ENCODE measurements at places on chromosomes 7 and 10.

GRCh38 chr7:124557587-124557986, 208.0 kb downstream of the GPR37 start:
- no peak for DNase-seq

DNA sequence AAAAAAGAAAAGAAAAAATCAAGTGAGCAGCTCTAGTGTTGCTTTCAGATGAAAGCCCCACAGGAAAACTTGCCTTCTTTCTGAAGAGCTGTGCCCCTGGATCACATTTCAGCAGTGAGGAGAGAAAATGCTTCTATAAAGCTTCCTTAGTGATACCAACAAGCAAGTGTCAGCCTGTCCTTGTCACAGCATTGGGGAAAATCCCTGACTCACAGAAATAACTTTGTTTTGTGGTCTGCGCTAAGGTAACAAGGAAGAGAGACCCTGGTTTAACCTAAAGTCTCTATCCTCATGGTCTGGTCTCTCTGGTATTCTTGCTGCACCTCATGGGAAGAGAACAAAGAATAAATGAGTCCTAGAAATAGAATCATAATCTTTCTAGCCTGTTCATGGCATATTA, 885.2 kb upstream of the SORCS1 start:
- DNase-seq: no peak

DNA sequence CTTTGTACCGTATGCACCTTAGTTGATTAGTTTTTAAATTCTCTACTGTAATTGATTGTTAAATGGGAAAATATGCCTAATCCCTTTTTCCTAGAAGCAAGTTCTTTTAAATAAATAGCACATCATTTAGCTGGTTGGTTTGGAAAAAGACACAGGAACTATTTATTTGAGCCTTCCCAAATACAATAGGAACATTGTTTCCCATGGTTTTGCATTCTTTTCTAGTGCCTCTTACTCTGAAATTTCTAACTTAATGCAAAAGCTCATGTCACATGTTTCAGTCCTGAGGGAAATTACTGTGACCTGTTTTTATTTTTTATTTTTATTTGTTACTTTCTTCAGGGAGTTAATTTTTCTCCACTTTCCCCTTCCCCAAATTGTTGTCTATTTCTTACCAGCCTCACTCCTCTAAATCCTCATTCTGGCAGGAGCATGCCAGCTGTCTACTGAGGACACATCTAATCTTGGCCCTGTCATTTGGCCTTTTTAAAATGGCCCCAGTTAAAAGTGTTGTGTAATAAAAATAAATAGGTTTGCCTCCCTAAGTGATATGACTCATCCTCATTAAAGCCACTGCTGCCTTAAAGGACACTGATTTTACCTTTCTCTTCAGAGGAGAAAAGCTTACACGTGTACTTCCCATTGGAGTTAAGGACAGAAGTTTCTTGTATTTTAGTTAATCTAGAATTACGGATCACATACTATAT, 94.5 kb downstream of the PPP1R3A start:
- DNase-seq: no peak

GRCh38 chr7:51764976-51765375, 448.4 kb upstream of the COBL start:
- no peak for DNase-seq

DNA sequence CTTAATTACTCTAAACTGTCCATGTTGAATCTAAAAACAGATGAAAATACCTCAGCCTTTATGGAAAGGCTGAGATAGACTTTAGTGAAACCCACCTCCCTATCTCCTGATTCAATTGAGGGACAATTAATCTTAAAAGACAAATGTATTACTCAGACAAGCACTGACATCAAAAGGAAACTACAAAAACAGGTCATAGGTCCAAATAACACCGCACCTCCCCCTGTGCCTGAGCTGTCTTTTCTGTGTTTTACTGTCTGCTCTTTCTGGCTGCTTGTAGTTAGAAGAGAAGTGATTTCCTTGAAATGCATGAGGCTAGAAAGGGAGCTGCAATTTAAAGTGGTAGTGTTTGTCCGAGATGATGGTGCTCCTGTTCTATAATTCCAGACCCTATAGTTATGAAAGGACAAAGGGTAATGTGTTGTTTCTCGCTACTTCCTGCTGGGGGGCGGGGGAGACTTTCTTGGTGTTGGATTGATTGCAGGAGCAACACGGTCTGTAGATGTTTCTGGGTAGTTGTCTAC, 16.0 kb downstream of the AKR1C8 start:
- no peak for DNase-seq

DNA sequence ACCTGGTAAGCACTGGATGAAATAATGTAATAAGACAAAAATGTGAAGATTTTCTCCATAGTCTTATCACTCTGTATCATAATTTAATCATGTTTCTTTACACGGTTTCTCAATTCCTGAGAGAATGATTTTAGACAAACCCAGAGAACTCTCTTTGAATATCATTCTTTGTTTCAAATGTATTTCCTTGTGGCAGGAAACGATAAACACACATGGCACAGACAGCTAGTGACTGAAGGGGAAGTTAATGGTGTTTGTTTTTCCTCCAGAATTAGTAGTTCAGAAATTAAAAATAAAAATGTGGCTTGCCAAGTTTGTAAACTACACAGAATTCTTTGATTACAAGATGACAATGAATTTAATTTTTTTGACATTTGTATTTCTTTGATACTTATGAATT, 163.7 kb upstream of the PRPS1L1 start:
- no peak for DNase-seq

DNA sequence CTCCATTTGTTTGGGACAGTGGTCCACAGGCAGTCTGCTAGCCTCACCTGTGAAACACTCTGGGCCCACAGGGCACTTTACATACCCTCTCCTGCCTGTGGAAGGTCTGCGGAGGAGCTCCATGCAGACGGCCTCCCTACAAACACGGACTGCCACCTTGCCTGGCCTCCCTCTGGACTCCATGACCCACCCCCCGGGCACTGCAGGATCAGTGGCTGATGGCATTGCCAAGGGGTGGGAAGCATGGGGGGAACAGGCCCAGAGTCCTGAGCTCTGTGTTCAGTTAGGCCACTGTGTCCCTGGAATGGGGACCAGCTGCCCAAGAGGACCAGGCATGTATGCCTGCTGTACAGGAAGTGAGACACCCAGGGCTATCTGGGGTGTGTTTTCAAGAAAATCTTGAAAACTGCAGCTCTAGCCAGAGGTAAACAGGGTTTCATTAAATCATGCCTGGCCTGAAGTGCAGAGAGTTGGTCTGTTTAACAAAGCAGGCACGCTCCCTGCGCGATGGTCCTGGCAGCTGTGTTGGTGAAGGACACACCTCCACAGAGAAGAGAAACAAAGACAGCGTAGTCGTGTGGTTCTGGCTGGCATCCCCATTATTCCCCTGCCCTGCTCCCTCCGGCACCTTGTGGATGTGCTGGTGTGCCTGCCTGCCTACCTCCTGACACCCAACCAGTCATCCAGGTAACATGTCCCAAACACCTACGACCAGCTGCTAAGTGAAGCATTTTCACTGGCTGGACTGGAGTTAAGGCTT, 470.8 kb upstream of the ZMIZ1 start:
- DNase-seq: no peak

- peak; percentile 84 for DNase-seq
These were observed 21.2 kb downstream of the ATP6V1F start for GRCh38 chr7:128883622-128884448.

DNA sequence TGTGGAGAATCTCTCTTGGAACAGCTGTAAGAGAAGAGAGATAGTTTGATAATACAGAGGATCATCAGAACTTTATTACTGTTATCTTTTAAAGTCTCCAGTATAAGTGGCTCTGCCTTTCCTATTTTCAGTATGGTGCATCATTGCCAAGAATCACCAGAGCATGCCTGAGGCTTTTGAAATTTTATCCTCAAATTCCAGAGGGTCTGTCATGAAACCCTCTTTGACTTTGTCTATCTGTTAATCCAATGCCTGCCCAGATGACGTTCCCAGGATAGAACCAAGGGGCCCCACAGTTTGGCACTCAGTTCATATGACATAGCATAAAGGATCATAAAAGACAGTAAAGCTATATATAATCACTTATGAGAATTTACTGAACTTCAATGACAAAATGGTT, 35.3 kb upstream of the SEMA3C start:
- no peak for DNase-seq

DNA sequence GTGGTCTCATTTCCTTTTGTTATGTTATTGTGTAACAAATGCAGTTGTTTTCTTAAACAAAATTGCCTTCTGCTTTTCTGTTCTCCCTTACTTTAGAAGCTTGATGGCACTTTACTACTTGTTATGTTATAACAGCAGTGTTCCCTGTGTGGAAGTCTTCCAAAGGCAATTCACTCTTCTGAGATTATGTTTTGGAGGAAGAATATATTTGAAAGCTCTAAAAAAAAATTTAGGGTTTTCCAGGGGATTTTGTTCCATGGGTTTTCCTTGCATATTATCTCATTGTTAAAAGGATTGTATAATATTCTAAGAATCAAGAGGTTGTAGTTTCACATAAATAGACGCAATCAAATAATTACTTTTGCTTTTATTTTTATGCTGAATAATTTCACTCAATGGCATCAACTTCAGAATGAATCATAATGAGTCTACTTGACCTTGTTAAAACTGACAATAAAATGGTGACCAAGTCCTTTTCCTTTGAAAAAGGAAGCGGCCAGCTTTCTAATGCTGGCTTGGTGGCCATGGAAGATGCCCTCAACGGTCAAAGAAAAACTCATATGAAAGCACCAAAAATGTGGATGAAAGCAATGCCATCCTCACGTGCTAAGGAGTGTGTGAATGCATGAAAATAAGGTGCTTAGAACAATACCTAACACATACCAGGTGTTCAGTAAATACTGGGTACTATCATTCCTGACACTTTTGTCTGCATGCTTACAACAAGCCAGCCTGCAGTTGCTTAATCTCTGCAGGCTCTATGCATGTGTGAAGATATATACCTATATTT, 92.4 kb upstream of the KLF6 start:
- DNase-seq: no peak

- DNase-seq: no peak
These were observed 44.0 kb downstream of the CCDC7 start for GRCh38 chr10:32489901-32490300.

DNA sequence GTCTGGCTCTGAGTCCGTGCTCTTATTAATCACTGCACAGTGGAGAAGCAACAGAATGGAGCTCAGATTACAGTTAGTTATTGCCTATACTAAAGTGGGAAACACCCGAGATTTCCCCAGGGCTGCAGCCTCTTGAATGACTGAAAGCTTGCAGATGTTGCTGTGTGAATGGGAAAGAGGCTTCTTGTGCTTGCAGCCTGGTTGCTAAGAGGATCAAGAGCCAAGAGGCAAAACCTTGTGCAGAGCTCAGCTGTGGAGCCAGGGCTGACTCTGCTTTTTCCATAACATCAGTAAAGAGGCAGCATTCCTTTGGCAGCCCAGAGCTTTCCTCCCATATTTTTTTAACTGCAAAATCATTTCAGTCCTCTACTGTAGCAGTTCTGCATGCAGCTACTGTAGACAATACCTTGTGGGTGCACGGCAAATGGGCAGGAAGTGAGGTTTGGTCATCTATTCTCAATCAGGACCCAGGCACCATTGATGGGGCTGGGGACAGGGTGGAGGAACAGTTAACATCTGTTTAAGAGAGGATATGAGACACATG, 86.5 kb downstream of the RALA start:
- DNase-seq: no peak

DNA sequence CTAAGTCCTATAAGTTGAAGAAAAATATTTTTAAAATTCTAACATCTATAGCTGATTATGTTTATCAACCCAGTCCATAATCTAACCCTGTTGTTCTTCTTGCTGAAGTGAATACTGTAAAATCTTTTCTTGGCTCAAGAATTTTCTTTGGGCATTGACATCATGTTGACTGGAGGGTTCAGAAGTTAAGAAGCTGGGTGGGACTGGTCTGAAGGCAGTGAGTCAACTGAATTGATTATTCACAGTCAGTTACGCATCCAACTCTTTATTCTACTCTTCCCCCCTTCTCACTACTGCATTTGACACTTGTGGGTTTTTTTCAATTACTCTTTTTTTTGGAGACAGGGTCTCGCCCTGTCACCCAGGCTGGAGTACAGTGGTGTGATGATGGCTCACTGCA, 31.0 kb downstream of the DENND2A start:
- no peak for DNase-seq

GRCh38 chr7:16801111-16801542, 3.7 kb downstream of the AGR2 start:
- DNase-seq: no peak

GRCh38 chr7:17436126-17436525, 137.7 kb downstream of the AHR start:
- no peak for DNase-seq

- no peak for DNase-seq
These were observed 71.1 kb downstream of the PRKG1 start for GRCh38 chr10:51145375-51145774.

DNA sequence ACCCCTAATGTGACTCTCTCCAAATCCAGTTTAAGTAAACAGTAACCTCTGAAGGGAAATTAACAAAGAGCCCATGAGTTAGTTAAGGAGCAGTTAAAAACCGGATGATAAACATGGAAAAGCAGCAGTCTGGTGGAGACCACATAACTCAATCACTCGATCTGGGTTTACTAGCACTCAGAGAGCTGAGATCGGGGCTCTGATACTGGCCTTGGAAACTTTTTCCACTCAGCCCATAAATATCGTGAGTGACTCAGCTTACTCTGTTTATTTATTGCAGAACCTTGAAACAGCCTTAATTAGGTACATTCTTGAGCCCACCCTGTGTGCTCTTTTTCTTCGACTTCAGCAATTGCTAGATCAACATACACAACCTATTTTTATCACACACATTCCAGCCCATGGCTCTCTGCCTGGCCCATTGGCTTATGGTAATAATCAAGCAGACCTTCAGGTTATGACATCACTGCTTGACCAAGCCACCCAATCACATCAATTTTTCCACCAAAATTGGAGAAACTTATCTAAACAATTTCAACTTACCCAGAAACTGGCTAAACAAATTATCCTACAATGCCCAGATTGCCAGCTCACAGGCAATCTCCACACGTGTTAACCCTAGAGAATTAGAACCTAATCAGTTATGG, 82.2 kb upstream of the GPR22 start:
- DNase-seq: no peak

DNA sequence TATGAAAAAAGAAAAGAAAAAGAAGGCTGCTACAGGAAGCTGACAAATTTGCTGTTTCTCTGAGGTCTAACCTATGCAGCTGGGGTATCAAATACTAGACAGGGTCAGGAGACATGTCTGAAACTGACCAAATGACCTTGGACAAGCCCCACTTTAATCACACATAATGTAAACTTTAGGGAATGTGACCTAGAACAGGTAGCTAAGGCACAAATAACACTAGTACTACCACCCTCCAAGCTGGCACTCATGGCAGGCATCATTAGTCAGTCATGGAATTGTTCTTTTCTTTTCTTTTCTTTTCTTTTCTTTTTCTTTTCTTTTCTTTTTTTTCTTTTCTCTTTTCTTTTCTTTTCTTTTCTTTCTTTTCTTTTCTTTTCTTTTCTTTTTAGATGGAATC, 250.4 kb downstream of the KCNMA1 start:
- DNase-seq: no peak

All from stimulated activated CD4-positive, alpha-beta T cell treated with anti-CD3 and anti-CD28 coated beads, TNF-alpha, amount 100 ng/mL, for 24 hours (primary cell).